ENCODE measurements at places on chromosomes 13 and 19.

DNA sequence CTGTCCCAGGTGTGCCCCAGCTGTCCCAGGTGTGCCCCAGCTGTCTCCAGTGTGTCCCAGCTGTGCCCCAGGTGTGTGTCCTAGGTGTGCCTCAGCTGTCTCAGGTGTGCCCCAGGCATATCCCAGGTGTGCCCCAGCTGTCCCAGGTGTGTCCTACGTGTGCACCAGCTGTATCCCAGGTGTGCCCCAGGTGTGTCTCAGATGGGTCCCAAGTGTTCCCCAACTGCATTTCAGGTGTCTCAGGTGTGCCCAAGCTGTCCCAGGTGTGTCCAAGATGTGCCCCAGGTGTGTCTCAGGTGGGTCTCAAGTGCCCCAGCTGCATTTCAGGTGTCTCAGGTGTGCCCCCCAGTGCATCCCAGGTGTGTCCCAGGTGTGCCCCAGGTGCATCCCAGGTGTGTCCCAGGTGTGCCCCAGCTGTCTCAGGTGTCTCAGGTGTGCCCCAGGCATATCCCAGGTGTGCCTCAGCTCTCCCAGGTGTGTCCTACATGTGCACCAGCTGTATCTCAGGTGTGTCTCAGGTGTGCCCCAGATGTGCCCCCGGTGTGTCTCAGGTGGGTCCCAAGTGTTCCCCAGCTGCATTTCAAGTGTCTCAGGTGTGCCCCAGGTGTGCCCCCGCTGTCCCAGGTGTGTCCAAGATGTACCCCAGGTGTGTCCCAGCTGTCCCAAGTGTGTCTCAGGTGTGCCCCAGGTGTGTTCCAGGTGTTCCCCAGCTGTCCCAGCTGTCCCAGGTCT lies 1.3 kb upstream of the GRK1 start:
- no peaks in the 10 kb centered on the region for H3K4me1 ChIP-seq
- H3K36me3 ChIP-seq, result no peaks in the 10 kb centered on the region
- H3K4me3 ChIP-seq, result no peak overlapping the region
- H3K27ac ChIP-seq, result no peak overlapping the region

DNA sequence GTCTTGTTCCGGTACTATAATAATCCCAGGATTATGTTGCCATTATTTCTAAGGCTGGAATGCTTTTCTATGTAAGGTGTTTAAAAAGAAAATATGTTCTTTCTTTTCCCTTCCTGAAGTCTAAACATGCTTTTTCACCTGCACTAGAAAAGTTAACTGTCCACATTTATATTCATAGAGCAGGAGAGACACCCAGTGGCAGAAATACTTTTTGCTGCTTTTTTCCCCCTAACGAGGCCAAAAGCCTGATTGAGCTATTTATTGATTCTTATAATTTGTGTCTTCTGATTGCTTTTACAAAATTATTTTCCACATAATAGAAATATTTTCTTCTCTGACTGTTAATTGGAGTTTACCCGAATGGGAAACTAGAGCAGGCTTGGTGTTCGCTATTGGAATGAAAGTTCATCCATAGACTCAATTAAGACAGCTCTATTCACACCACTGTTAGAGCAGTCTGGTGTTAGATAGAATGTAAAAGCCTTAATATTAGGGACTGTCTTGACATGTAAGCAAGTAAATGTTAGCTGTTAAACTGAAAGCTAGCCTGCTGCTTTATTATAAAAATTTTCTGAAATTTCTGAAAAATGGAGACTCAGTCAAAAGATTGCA lies 15.8 kb downstream of the GPR180 start:
- no peak overlapping the region for H3K27ac ChIP-seq
- H3K36me3 ChIP-seq, result peaks cover 66% of the 10 kb centered on the region
- H3K4me1 ChIP-seq, result no peaks in the 10 kb centered on the region

GRCh38 chr13:113420232-113420631 lies 33.1 kb downstream of the ADPRHL1 start:
- no peak overlapping the region for H3K27ac ChIP-seq
- peaks cover 3% of the 10 kb centered on the region for H3K4me1 ChIP-seq
- no peaks in the 10 kb centered on the region for H3K36me3 ChIP-seq

DNA sequence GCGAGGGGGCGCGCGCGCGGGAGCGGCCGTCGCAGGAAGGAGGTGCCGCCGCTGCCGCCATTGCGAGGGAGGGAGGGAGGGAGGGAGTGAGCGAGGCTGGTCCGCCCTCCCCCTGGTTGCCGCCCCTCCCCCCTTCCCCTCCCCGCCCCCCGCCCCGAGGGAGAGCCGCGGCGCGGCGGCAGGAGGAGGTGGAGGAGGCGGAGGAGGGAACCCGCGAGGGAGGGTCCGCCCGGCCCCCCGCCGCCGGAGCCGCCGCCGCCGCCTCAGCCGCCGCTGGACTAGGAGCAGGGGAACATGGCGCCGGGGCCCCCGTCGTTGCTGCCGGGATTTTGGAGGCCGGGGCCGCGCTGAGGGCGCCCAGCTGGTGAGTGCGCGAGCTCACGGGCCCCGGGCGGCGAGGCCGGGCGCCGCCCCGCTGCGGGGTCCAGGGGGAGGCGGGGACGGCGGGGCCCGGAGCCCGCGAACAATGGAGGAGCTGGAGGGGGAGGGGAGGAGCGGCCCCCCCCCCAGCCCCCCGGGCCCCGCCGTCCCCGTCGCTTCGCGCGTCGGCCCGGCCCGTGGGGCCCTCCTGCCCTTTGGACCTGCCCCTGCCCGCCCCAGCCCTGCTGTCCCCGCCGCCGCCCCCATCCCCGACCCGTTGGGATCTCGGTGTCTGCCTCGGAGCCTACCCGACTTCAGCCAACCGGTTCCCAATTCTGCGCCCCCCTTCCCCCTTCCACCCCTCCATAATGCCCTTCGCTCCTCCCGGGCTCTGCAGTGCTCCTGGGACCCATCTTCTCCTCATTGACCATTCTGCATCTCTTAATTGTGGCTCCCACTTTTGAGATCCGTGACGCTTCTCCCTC lies at the start of gene ARHGAP35:
Gene ARHGAP35 (plus strand): TSS at position 152 of the 845 bp plus-strand sequence. CDS start 57,679 bp downstream, outside the sequence.
- H3K4me1 ChIP-seq, result peaks cover 25% of the 10 kb centered on the region
- H3K36me3 ChIP-seq, result no peaks in the 10 kb centered on the region
- H3K27ac ChIP-seq, result peak within 1 kb of the TSS; percentile 91
- peak within 1 kb of the TSS; percentile 90 for H3K4me3 ChIP-seq

DNA sequence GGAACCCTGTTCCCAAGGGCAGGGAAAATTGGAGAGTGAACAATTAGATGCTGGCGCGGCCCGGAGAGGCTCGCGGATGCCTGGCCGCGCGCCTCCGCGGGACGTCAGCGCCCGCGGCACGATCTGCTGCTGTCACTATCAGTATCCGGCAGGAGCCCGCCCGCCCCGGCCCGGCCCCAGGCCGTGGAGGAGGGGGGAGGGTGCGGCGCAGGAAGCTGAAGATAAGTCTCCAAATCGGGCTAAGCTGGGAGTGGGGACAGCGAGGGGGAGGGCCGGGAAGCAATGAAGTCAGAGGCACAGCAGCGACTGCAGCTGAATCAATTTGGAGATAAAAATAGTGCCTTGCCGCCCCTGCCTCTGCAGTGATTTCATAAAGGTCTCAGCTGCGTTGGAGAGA lies 441.5 kb upstream of the KLF12 start:
- DNase-seq, result peak; percentile 45
- peak overlapping the region; percentile 50 for H3K4me3 ChIP-seq
- peaks cover 3% of the 10 kb centered on the region for H3K4me1 ChIP-seq
- no peaks in the 10 kb centered on the region for H3K36me3 ChIP-seq

GRCh38 chr13:30051531-30052060 lies 201.2 kb upstream of the UBL3 start:
- no peak for DNase-seq
- H3K36me3 ChIP-seq, result no peaks in the 10 kb centered on the region
- no peak overlapping the region for H3K27ac ChIP-seq
- H3K27me3 ChIP-seq, result peaks cover 13% of the 10 kb centered on the region
- no peaks in the 10 kb centered on the region for H3K4me1 ChIP-seq

DNA sequence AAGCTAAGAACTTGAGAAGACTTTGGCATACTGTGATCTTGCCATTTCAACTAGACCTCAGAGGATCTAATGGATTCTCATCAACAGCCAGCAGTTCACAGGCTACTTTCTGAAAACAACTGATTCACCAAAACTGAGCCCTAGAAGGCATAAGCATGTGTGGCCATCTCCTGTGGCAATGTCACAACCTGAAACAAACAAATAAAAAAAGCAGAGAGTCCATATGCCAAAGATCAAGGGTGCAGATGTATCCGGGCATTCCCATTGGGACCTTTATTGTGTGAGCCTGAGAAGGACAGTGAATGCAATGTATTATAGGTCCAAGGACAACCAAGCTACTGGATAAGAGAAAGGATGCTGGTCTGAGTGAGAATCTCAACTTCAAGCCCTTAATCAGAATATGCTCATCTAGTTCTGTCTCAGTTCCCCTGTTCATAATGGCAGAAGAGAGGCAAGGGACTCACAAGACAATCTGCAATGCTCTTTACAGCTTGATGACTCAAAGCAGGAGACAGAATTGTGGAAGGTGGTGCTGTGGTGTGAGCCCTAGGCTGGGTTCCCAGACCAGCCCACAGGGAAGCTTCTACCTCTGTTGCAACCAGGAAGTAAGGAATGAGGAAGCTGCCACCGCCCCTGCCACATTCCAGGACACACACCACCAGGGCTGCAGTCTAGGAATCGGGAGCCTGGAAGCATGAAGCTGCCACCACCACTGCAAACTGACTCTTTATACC lies 133.7 kb downstream of the RAP2A start:
- no peak overlapping the region for H3K27ac ChIP-seq
- H3K27me3 ChIP-seq, result no peaks in the 10 kb centered on the region
- DNase-seq, result peak; percentile 58
- H3K36me3 ChIP-seq, result no peaks in the 10 kb centered on the region
- no peaks in the 10 kb centered on the region for H3K4me1 ChIP-seq

DNA sequence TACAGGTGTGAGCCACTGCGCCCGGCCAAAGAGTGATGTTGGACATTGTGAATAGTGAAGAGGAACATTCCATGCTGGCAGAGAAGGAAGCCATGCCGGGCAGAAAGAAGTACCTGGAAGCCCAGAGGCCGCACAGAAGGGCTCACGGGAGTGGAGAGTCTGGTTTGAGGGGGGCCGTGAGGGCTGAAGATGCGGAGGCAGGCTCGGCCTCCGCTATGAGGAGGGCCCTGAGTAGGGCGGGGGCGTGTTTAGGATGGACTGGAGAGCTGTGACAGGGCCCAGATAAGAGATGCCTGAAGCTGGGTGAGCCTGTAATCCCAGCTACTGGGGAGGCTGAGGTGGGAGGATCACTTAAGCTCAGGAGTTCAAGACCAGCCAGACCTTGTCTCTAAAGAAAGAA lies 1.6 kb downstream of the JOSD2 start:
- H3K4me1 ChIP-seq, result peaks cover 22% of the 10 kb centered on the region
- no peak overlapping the region for H3K4me3 ChIP-seq
- peaks cover 8% of the 10 kb centered on the region for H3K27me3 ChIP-seq
- H3K36me3 ChIP-seq, result no peaks in the 10 kb centered on the region

DNA sequence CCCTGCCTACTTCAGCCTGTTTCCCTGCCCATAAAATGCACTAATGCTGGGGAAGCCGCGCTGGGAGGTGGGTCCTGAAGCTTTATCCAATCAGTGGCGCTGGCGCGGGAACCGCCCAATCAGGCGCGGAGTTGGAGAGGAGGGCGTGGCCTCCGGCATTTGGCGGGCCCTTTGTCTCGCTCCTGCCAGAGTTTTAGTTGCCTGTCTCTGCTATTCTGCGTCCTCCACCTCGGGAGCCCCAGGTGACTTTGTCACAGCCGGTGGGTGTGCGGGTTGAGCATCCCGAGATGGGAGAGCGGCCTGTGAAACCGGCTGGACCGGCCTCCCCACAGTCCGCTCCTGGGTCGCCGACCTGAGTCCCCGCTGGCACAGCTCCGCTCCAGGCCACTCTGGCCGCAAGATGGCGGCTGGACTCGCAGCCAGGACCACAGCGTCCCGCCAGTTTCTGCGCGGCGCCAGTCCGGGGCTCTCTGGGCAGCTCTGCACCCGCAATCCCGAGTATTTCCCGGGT lies 30.7 kb upstream of the ZNF429 start:
- H3K27me3 ChIP-seq, result no peaks in the 10 kb centered on the region
- no peaks in the 10 kb centered on the region for H3K36me3 ChIP-seq
- peaks cover 4% of the 10 kb centered on the region for H3K4me1 ChIP-seq

GRCh38 chr13:97000295-97000925 lies 6.1 kb upstream of the OXGR1 start:
- no peak overlapping the region for H3K27ac ChIP-seq
- H3K27me3 ChIP-seq, result peaks cover 4% of the 10 kb centered on the region
- H3K36me3 ChIP-seq, result no peaks in the 10 kb centered on the region
- DNase-seq, result peak; percentile 15
- H3K4me1 ChIP-seq, result no peaks in the 10 kb centered on the region

DNA sequence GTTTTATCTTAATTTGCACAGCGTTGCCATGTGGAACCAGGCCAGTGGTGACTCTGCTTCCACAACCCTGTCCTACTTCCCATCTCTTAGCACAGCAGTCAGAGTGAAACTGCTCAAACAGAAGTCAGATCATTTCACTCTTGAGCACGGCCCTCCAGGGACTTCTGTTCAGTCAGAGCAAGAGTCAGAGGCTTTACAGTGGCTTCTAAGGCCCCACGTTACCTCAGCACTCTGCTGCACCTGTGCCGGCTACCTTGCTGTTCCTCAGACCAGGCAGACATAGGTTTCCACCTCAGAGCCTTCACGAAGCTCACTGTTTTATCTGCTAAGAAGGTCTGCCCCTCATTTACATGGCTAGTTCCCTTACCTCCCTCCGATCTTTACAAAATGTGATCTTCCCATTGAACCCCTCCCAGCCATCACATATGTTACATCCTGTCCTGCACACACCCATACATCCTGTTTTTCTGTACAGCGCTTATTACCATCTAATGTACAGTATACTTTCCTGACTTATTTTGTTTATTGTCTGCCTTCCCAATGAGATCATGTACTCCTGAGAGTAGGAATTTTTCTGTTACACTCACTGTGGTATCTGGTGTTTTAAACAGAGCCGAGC lies 41.6 kb downstream of the TM9SF2 start:
- H3K4me1 ChIP-seq, result no peaks in the 10 kb centered on the region
- no peak overlapping the region for H3K4me3 ChIP-seq
- no peak for DNase-seq

GRCh38 chr13:65872448-65872847 lies 1357.7 kb downstream of the PCDH9 start:
- no peaks in the 10 kb centered on the region for H3K4me1 ChIP-seq
- no peak for DNase-seq
- H3K4me3 ChIP-seq, result no peak overlapping the region

DNA sequence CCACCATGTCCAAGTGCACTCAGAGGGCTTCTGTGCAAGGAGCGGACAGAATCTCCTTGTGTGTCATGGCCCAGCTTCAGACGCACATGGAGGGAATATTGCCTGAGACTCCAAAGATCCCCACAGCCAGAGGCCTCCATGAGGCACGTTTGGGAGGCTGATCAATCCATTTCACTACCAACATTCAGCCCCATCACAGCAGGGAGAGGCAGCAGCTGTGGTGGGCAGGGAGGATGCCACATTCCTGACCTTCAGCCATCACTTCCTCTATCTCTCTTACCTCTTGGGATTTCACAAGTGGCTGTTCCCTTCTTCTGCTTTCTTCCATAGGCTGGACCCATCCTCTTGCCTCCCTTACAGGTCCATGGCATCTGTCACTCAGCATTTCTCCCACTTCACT lies 82.4 kb upstream of the MBNL2 start:
- H3K27me3 ChIP-seq, result no peaks in the 10 kb centered on the region
- H3K4me3 ChIP-seq, result no peak overlapping the region
- peaks cover 5% of the 10 kb centered on the region for H3K4me1 ChIP-seq
- peak; percentile 14 for DNase-seq
- no peaks in the 10 kb centered on the region for H3K36me3 ChIP-seq
- H3K27ac ChIP-seq, result no peak overlapping the region

Data from mesenchymal stem cell (in vitro differentiated cells and primary cell).